ENCODE measurements at places on chromosomes 12 and 14.

- DNase-seq = no peak
Measured at GRCh38 chr14:80491650-80492049, 280.3 kb upstream of the DIO2 start.

DNA sequence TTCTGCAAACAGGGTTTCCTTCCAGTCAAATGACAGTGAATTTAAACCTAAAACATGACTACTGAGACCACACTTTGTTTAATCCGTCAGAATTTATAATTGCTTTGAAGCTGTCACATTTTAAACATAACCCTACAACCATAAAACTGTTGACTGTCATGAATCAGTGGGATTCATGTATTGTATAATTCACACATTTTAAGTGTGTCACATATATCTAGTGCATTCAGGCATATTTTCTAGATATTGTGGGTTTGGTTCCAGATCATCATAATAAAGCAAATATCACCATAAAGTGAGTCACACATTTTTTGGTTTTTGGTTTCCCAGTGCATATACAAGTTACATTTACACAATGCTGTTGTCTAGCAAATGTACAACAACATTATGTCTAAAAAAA lies 304.4 kb downstream of the TMEM132D start:
- DNase-seq = no peak

DNA sequence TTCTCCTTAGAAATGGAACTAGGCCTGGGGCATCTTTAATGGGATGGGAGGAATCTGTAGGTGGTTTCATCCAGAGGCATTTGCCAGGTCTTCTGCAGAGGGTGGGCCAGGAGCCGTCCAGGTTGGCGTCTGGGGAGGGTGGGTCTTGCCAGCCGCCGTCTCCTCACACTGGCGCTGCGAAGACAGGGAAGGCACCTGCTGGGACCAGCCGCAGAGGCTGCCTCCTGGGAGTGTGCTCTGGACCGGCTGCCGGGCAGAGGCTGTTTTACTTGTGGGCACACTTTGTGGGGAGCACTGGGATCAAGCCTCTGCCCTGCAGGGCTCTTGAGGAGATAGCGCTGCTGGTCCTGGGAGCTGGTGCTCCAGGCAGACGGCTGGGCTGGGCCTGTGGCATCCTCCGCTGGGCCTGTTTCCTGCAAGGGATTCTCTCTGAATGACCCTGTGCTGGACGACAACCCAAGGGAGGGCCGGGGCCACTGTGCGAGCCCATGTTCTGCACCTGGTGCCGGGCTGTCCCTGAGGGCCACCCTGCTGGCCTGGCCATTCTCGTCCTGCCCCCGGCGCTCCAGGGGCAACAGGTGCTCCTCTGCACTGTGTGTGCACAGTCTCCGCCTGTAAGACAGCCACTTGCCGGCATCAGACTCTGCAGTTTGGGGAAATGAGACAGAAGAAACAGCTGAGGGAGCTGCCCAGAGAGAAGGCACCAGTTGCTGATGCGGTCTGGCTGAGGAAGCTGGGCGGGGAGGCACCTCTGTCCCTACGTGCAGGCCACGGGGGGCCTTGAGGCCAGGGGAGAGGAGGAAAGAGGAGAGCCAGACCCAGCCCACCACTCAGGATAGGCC lies 10.0 kb upstream of the TEX22 start:
- DNase-seq = no peak

DNA sequence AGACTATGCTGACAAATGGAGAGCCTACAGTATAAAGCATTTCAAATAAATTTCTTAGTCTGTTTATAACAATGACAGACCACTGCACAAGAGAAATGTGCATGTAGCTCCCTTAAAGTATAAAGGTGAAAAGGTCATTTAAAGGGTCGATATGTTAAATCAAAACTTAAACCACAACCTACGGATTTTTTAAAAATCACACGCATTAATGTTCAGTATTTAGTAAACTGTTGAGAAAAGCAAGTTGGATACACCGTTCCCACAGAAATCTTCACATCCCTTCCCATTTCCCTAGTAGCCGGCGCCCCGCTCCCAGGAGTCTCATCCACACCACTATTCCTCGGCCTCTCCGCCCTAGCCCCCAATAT lies 614 bp downstream of the FKBP3 start:
- no peak for DNase-seq

DNA sequence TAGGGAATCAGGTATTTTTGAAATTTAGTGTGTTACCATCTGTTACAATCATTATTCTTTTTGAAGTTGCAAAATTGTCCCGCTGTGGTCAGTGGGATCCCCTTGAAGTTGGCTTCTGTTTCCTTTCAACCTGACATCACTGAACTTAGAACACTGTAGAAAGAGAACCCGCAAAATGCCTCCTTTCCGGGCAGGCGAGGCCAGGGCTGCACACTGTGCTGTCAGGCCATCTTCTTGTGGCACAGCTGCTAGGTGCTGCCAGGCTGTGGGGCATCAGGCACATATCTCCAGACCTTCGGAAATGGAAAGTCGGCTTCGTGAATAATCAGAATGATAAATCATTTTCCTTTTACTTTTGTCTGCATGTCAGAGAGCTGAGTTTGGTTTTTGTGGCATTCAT lies 103.5 kb downstream of the GLT1D1 start:
- DNase-seq = no peak

GRCh38 chr14:76375947-76376404 lies at the start of gene ESRRB:
Gene ESRRB (plus strand): TSS chr14:76376137. CDS start chr14:76376402, 265 bp downstream.
- DNase-seq = no peak

GRCh38 chr14:105328678-105329390 lies 14.3 kb downstream of the PACS2 start:
- no peak for DNase-seq

Data from brain microvascular endothelial cell (primary cell).